ENCODE measurements at places on chromosomes 7 and 10.

DNA sequence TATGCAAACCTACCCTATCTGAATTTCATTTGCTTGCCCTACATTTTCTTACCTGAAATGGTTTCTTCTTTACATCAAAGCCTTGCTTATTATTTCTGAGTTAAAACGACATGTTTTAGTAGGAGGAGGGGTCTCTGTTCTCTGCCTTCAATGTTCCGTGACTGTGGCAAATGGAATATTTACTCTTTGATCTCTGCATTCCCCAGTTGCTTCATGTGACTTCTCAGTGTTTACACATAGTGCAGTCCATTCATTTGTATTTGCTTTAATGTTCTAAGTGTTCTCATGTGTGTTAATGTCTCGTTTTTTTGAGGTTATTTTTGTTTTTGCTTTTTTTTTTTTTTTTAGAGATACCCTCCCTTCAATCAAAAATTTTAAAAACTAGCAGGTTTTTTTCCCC, 75.8 kb downstream of the GNAI1 start:
- no peak for DNase-seq

DNA sequence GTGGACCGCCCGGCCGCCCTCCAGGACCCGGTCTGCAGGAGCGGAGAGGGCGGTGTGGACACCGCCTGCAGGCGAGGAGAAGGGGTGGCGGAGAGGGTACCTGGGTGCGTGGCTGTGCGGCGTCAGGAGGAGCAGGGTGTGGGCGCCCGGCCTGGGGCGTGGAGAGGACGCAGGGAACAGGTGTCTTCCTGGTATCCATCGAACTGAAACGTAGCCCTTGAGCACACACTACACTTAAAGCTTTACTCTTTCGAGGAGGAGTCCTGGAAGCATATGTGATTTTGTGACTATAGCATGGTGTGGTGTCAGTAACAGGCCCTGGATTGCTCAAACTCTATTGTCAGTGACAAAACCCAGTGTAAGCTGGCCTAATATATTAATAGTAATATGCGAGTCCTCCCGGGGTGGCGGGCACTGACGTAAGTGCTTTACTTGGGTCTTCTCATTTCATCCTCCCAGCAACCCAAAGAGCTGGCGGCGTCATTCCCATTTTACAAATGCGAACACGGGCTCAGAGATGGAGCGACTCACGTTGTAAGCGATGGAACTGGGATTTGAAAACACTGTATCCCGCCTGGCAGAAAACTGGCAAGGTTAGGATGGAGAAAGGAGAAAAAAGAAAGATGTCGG, 508 bp upstream of the TECPR1 start:
- DNase-seq = no peak

GRCh38 chr7:22292531-22292930, 64.4 kb downstream of the RAPGEF5 start:
- no peak for DNase-seq

DNA sequence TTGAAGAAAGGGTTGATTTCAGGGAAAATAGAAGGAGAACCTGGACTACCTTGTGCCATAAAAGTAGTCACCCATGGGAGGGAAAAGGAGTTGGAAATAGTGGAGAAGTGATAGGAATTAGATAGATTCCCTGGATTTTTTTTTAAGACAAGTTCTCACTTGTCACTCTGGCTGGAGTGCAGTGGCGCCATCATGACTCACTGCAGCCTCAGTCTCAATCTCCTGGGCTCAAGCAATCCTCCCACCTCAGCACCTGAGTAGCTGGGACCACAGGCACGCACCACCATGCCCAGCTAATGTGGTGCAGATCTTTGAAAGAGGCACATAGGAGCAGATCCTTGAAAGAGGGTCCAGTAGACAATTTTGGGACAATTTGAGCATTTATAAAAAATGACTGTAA, 9.5 kb upstream of the BLNK start:
- DNase-seq = no peak

- no peak for DNase-seq
Observed at GRCh38 chr7:55058314-55058713, 39.5 kb downstream of the EGFR start.

DNA sequence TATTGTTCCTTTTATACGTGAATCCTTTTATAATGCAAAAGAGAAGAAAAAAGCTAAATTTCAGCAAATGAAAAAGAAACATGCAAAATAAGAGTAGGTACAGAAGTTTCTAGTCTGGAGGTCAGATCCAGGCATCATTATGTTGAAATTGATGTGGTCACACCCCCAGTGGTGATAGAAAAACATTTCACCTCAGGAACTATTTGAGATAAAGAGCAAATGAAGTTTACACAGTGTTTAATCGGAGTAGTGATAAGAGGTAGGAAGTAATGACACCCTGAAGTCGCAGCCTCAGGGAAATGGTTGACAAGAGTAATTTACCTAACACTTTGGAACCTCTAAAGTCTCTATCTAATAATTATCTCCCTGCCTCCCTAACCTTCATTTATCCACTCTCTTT, 536.0 kb upstream of the STEAP1 start:
- DNase-seq = no peak

- no peak for DNase-seq
Observed at GRCh38 chr10:67663449-67664087, 32.4 kb downstream of the CTNNA3 start.

GRCh38 chr10:7483848-7484247, 73.0 kb upstream of the SFMBT2 start:
- DNase-seq = no peak

DNA sequence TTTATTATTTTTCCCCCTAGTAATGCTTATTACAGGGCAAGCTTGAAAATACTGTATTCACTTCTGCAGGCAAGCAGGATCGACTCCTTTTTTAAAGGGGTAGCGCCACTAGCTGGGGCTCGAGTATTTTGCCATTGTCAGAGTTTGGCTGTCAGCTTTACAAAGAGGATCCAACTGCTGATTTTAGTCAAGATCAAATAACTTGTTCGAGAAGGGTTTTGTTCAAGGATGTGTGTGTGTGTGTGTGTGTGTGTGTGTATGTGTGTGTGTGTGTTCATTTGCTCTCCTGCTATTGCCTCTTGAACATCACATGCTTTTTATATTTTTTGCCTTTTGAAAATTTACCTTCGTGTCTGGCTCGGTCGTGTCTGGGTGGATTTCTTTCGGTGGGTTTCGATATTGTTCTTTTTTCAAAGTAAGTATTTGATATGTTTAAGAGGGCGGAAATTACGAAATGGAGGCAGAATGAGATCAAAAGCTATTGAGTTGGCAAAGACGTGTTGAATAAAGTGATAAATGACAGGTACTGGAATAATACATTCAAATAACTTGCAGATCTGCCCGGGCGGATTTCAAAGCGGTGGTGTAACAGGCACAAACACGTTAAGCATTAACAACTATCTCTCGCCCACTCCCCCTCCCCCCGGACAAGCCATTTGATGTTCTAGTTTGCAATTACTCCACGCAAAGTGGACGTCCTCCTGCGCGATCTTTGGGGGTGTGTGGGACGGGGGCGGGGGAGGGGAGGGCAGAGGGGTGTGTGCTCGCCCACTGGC, 1.1 kb downstream of the ARID5B start:
- no peak for DNase-seq

GRCh38 chr10:67277402-67277801, 351.6 kb downstream of the LRRTM3 start:
- DNase-seq = no peak

DNA sequence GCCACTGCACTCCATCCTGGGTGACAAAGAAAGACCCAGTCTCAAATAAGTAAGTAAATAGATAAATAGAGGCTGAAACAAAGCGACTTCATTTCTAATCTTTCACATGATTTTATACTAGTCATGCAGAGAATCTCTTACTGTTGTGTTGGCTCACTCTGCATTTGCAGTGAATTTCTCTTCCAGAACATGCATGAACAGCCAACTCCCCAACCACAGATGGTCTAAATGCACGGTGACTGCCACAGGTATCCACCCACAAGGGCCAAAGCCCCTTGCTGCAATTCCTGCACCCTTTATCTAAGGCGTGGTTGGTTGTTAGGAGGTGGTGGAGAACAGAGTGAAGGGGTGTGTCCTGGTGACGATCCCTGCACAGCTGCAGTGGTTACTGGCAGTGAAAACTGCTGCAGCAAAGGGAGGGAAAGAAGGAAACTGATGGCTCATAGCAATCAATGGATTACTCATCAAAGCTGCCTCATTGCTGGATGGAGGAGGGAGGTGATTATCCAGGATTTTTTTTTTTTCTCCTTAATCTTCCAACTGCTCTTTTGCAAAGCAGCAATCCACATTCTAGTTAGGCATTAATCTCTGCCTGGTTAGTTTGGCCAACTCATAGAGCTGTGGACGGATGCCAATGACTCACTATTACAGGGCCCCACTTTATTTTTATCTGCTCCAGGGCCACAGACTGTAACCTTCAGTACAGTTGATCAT, 50.6 kb downstream of the PRTFDC1 start:
- peak; percentile 20 for DNase-seq

DNA sequence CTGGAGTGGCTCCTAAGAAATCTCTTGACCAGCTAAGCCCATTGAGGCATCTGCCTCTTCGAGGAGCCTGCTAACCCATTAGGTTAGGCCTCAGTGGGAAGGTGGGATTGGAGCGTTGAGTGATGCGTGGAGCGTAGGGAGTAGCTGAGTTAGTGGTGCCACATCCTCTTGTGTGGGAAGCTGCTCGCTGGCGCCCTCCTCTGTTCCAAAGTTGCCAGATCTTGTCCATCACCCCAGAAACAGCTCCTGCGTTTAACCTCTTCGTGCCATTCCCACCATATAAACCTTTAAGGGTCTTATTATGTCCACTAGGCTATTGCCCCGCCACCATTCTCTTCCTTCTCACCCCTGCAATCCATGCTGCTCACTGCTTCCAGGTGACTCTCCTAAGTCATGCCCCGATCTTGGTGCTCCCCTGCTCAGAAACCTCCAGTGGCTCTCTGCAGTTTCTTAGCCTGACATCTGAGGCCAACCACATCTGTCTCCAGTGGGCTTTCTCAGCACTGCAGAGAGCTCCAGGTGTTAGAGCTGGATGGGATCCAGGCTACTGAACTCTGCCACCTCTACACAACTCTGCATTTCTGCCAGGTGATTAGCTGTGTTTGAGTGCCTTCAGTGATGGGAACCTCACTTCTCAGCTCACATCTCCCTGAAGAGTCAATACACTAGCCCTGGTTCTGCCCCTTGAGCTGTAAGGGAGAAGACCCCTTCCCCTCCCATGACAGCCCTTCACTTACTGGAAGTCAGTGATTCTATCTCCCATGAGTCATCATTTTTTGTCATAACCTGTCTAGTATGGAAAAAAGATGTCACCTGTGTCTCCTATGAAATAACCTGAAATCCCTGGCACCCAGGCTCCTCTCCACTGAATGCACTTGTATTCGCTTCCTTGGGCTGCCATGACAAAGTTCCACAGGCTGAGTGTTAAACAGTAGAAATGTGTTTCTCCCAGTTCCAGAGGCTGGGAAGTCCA, 65.0 kb upstream of the FGFR2 start:
- DNase-seq = no peak

- DNase-seq = no peak
Observed at GRCh38 chr10:92847202-92847864, 987 bp upstream of the EXOC6 start.

- DNase-seq = no peak
Observed at GRCh38 chr7:32069116-32069650, 1.0 kb downstream of the PDE1C start.

GRCh38 chr7:153675131-153675530, 377.1 kb upstream of the DPP6 start:
- no peak for DNase-seq

DNA sequence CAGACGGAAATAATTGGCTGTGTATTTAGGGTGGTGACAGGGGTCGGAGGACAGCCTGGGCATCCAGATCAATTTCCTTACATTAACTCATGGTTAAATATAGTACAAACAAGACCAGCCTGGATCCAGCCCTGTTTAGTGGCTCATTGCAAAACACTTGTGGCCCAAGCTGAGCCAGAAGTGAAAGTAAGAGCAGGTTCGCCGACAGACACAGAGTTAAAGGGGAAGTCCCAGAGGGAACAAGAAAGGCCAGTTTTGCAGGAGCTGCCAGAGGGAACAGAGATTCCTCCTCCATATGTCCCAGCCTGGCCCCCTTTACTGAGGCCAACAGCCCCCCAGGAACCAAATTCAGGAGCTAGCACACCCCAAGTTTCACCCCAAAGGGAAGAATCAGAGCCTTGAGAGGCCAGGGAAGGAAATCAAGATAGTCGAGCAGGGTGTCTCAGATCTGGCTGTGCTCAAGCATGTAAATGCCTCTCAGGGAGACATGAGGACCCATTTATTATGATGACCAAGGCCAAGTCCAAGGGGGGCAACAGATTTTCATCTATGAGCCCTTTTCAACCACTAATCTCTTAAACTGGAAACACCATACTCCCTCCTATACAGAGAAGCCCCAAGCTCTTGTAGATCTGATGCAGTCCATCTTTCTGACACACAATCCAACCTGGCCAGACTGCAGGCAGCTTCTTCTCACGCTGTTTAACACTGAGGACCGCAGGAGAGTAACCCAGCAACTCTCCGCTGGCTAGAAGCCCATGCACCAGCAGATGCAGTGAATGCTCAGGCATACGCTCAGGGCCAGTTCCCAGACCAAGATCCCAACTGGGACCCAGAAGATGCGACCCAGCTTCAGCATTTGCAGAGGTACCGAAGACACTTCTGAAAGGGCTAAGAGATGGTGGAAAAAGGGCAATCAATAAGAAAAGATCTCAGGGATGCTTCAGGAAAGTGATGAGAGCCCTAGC, 15.9 kb upstream of the ADCK2 start:
- DNase-seq = no peak

DNA sequence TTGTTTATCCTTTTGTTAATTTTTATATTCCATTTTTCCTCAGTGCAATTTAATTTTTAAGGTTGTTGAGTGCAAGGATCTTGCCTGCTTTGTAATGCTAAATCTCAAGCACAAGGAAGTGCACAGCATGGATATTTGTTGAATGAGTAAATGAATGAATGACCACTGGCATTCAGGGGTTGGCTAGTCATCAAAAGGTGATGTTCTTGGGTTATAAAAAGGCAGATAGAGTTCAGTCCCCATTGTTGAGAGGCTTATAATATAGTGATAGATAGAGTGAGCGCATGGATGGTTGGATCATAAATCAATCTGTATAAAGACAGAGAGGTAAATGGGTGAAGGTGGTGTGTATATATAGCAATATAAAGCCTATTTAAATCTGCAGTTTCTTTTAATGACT, 193.2 kb upstream of the KLF6 start:
- DNase-seq = no peak

GRCh38 chr7:133126422-133126821, 44.5 kb upstream of the CHCHD3 start:
- DNase-seq = no peak

DNA sequence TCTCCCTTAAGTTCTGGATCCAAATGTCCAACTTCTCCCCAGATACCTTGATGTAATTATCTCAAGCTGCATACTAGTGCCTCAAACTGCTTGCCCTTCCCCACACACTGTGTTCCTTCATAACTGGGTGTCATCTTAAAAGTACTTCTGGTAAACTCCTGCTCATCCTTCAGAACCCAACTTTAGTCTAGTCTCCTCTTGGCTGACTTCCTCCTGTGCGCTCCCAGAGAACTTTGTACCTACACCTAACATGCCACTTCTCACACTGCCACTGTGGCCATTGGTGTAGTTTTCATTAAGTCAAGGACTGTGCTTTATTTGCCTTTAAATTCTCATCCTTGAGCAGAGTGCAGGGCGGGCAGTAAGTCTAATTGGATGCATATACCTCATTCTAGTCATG, 575.2 kb upstream of the GALNT17 start:
- no peak for DNase-seq
